ENCODE measurements at places on chromosomes 6 and 20. TPM values are rescaled to one million over a fixed set of nuclear protein-coding genes. Genes with fewer than 3 reads are reported as not detected.

Gene FAM162B
- total RNA-seq = not detected

Gene EEF1A1
- total RNA-seq = 10,563 TPM

Gene YTHDF1
- 26.9 TPM for total RNA-seq

Gene ARMC12
- total RNA-seq = not detected

Gene BPIFB2
- total RNA-seq = not detected

Gene NFATC2
- total RNA-seq = 4.7 TPM

Gene SOX12
- 10.1 TPM for total RNA-seq

All from placental pericyte (primary cell).